Activated CD4-positive, alpha-beta memory T cell treated with anti-CD3 and anti-CD28 coated beads for 36 hours (primary cell): ENCODE measurements at places on chromosomes 7 and 10. TPM values are rescaled to one million over a fixed set of nuclear protein-coding genes. Genes with fewer than 3 reads are reported as not detected.

DNA sequence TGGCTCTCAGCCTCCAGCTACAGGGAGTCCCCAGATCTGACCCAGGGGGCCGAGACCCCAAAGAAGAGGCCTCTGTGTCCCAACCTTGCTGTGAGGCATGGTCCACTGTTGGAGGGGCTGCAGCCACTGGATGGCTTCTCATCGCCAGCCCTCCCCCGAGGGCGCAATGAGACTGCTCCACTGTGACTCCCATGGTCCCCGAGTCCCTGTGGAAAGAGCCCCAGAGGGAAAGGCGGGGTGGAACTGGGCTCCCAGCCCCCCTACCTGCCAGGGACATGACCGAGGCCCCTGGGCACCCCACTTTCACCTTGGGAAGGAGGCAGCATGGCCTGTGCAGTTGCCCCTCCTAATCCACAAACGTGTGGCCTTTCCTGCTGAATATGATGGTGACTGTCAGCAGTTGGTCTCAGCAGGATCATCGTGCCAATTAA, 33.5 kb upstream of the RET start:
- no peak for DNase-seq

DNA sequence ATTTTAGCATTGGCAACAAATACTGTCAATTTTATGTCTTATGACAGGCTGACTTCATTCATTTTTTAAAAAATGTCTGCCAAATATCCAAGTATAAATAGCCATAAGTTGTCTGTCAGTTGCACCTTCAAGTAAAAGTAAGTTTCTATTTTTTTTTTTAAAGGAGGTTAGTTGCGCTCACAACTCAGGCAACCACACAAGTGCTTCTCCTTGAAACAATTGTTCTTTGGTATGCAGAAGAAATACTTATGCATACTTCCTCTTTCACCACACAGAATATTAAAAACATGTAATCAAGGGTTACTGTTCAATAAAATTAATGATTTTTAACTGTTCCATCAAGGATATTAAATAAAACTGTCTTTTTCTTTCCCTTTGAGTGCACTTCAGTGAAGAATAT, 97.9 kb downstream of the RTKN2 start:
- DNase-seq: no peak

MCM10 gene
- 74.2 TPM for total RNA-seq

EPDR1 gene
- 0.69 TPM for total RNA-seq

COPG2 gene
- total RNA-seq: 33.4 TPM

FANK1 gene
- total RNA-seq: 0.50 TPM

TIMM23B gene
- total RNA-seq: 13.4 TPM

- no peak for DNase-seq
Measured at GRCh38 chr10:33402220-33403073, 68.0 kb upstream of the NRP1 start.

- DNase-seq: no peak
Measured at GRCh38 chr7:507623-508300, 11.9 kb downstream of the PDGFA start.

DNA sequence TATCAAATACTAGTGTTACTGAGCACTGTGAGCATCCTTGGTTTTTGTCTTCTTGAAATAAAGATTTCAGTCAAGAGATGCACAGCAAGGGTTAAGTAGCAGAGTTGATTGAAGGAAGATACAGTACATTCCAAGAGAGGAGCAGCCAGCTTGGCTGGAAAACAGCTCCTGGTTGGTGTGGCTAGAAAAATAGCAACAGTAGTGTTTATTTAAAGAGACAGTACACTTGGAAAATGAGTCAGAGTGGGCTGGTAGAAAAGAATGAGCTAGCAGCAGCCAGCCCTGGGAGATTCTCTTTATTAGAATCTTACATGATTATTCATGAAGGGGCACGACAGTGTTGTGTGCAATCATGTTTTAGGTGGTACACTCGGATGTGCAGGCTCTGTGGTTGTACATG, 1016.4 kb upstream of the SORCS1 start:
- DNase-seq: no peak

- DNase-seq: peak; percentile 82
Measured at GRCh38 chr7:2241580-2242540, at the start of the genes MRM2 and NUDT1. Gene MRM2 (minus strand): TSS chr7:2242205. CDS start chr7:2242169, 36 bp downstream. Gene NUDT1 (plus strand): TSS chr7:2242226. CDS start chr7:2244575, 2,349 bp downstream.

GRCh38 chr10:101134299-101135127, 3.4 kb downstream of the TLX1 start:
- no peak for DNase-seq

EBLN1 gene
- total RNA-seq: not detected

MYH16 gene
- total RNA-seq: not detected

ITPRID1 gene
- not detected for total RNA-seq

KNDC1 gene
- total RNA-seq: 0.70 TPM

DNA sequence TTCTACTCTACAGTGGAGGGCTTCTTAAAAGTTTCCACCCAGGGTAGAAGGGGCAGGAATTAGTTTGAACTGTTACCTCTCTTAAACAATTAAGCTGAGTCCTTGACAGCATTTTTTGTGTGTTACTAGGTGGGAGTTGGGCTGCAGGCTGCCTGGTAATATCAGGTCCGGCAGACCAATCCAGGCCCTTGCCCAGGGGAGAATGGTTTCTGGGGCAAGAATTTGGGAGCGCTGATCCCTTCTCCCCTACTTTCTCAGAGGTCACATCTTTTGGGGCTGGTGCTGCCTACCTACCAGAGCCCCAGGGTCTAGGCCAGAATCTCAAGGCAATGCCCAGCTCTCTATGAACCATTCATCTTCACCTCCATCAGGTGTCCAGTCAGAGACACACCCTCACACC, 1.6 kb downstream of the PPRC1 start:
- DNase-seq: no peak

GRCh38 chr7:13153742-13154141, 466.3 kb downstream of the ARL4A start:
- no peak for DNase-seq

DNA sequence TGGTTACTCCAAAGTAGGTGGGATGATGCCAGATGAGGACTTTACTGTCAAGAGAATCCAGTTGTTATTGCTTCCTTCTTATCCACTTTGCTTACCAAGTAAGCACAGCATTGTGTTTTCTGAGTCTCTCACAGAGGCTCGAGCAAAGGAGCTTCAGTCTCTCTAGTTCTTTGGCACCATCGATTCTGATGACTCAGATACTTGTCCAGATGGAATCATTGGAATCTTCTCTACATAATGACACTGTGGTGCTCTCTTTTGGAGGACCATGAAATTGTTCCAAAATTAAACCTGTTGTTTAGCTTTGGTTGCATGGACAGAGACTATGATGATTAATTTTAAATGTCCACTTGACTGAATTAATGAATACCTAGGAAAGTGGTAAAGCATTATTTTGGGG, 132.6 kb downstream of the NXPH1 start:
- DNase-seq: no peak

DNA sequence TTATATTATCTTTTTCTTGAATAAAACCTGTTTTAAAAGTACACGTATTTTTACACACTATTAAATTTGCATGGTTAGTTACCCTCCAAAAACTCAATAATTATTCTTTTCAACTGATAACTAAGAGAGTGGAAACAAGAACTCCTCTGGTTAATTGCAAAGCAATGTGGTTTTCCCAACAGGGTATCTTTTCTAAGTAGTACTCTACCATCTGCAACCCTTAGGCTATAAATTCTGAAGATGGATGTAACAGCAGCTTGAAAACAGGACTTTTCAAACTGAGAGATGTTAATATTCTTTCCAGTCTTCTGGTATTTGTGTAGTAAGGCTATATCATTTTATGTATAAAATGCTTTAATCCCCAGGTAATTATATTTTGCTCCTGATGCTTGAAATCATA, 916.1 kb upstream of the POT1 start:
- DNase-seq: no peak

TMEM176B gene
- total RNA-seq: not detected

DNA sequence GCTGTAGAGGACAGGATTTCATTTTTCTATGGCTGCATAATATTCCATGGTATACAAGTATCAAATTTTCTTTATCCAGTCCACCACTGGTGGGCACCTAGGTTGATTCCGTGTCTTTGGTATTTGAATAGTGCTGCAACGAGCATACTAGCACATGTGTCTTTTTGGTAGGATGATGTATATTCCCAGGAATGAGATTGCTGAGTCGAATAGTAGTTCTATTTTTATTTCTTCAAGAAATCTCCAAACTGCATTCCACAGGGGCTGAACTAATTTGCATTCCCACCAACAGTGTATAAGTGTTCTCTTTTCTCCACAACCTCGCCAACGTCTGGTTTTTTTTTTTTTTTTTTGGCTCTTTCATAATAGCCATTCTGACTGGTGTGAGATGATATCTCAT, 550.0 kb downstream of the REEP3 start:
- DNase-seq: no peak

COL17A1 gene
- not detected for total RNA-seq

GRCh38 chr10:114432566-114433093, 28.3 kb upstream of the AFAP1L2 start:
- no peak for DNase-seq

DNA sequence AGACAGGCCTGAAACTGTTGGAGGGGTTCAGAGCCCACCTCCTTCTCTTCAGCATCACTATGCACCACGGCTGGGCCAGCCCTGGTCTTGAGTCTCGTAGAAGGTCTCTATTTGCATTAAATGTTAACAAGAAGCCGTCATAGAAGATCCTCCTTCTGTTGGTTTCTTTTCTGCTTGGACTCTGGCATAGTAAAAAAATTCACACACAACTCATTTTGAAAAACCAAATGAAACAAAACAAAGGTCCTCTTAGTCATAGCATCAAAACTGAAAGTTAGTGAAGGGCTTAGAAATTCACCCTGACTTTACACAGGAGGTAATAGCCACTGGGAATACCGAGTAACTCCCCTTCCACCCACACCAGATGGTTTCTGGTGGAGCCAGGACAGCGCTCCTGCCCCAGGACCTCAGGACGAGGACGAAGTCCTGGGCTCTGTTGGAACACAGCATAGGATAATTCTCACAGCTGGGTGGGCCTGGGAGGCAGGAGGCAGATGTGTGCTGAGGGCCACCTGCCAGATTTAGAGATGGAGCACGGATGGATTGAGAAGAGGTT, 248.4 kb upstream of the KLF6 start:
- DNase-seq: peak; percentile 33
